NCI-H524 treated with DMSO at 0.1 percent for 48 hours (cell line): ENCODE measurements at places on chromosomes 7 and 10.

GRCh38 chr7:111638078-111638477 is 75.8 kb upstream of the IMMP2L start:
- DNase-seq = no peak

GRCh38 chr7:114279901-114280300 is 134.7 kb upstream of the FOXP2 start:
- no peak for DNase-seq

DNA sequence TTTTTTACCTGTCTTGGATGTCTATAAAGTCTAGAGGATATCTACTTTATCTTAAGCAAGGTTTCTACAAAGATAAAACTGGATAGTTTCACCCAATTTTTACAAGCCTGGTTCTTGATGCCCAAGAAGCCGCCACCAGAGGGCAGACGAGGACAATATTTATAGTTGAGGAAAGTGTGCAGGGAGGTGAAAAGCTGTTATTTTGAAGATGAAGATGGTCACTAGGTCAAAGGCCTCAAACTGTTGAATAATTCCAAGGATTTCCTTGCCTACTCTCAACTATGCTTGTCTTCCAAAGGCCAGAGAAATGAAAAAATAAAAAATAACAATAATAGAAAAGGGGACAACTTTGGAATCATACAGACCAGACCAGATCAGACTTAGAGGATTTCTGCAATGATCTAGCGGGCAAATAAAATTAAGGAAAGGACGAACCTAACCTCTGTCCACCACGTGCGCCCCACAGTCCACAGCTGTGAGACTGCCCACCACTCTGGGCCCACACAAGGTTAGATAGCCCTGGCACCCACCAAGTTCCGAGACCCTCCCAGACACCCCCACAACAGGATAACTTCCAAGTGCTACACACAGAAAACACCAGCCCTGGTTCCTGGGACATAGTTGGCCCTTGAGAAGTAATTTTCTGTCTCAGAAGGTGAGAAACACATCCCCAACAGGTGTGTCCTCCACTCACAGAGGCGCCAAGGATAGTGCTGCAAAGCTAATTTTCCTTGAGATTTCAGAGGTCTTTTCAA is 2.8 kb downstream of the PKD1L1 start:
- DNase-seq = no peak

DNA sequence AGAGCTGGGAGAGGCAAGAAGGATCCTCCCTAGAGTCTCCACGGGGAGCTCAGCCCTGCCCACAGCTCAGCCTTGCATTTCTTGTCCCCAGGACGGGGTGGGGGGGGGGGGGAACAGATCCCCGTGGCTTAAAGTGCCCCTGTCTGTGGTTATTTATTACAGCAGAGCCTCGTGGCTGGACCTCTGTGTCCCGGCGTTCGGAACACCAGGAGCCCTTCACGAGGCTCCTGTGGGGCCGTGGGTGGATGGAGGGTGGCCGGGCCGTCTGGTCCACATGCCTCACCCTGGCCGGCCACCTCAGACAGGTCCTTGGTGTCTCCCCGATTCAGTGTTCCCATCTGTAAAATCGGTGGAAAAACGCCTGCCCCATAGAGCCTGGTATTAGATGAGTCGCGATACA is 37.9 kb downstream of the FAM20C start:
- DNase-seq = no peak

DNA sequence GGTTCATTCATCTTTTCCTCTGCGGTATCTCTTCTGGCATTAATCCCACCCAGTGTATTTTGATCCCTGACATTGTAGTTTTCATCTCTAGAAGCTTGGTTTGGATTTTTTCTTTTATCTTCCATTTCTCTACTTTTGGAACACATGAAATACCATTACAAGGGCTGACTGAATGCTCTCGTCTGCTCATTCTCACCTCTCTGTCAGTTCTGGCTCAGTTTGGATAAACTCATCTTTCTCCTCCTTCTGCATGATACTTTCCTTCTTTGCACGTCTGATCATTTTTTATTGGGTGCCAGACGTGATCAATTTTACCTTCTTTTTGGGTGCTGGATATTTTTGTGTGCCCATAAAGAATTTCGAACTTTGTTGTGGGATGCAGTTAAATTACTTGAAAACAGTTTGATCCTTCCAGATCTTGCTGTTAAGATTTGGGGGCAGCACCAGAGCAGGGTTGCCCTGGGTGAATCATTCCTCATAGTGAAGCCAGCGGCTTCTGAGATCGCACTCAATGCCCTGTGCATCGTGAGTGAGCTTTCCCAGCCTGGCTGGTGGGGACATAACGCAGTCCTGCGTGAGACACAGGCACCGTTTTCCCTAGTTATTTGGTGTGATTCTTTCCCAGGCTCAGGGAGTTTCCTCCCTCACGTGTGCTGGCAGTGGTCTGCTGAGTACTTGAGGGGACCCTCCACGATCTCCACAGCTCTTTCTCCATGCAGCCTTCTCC is 53.8 kb downstream of the LHPP start:
- DNase-seq = no peak

- no peak for DNase-seq
These were observed 54.4 kb downstream of the SH3PXD2A start for GRCh38 chr10:103800789-103801540.

GRCh38 chr10:56012101-56012500 is 349.0 kb downstream of the ZWINT start:
- no peak for DNase-seq

- no peak for DNase-seq
These were observed 111.0 kb downstream of the LRRTM3 start for GRCh38 chr10:67036808-67037207.

DNA sequence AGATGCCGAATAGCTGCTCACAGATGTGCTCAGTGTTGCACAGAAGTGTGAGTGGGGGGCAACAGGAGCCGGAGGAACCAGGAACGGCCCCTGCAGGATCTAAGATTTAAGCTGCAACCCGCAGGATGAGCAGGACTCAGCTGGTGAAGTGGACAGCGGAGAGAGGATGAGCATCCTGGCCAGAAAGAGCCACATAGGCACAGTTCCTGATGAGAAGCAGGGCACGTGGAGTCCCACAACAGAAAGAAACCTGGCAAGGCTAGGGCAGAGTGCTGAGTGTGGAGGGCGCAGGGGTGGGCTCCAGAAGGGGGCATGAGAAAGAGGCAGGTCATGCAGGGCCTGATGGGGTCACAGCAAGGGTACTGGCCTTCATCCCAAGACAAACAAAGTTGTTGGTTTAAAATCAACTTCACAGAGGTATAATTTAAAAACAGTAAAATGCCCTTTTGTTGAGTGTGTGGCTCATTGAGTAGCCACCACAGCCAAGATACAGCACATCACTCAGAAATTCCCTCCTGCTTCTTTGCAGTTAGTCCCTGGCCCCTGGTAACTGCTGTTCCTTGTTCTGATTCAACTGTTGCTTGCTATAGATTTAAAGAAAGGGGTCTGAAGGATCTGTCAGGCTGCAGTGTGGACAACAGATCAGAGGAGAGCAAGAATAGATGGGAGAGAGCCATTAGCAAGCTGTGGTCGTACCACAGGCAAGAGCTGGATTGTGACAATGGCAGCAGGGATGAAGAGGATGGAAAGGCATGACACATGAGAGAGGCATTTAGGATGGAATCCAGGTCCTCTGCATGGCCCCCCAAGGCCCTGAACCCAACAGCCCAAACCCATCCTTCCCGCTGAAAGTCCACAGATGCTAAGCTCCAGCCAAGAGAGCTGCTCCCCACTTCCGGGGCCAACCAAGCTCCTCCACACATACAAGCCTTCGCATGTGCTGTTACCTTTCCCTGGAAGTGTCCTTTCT is 53.1 kb upstream of the OSBPL3 start:
- DNase-seq = no peak

DNA sequence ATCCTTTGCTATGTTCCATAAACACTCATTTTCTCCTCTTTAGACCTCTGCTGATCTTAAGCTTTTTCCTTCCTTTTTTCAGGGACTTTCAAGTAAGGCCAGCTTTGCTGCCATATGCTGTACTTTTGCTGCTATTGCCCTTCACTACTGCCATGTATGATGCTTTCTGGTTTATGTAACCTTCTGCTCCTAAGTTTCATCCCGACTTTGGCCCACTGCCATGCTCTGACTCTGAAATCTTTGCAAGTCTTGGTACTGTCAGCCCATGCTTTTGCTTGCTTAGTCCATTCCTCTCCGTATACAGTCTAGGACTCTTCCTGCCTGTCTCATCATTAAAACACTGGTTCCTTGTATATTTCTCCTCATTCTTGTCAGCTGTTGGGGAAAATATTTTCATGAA is 152.4 kb downstream of the RNF133 start:
- peak; percentile 12 for DNase-seq

- DNase-seq = peak; percentile 31
These were observed 69.3 kb downstream of the ETV1 start for GRCh38 chr7:13920053-13920697.

DNA sequence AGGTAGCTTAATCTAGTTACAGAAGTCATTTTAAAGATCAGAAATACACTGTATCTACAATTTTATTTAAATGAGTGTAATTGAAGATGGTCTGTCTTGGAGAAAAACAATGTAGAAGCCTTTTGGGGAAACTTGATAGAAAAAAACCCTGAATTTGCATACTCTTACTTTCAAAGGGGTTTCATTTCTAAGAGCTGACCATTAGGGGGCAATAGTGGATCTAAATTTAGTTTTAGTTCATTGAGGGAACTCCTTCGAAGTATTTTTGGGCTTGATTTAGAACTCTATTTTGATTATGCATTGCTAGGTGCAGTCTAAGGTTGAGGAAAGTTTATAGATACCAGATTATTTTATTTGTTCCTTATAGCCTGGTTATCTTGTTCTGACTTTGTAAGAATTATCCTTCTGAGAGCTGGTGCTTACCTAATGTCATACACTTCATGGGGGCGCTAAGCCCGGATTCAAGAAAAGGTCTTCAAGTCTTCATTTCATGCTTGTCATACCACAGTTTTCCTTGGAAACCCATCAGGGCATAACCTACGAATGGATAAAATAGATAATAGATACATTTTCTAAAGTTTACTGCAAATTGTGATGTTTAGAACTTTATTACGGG is 69.1 kb upstream of the MXI1 start:
- DNase-seq = peak; percentile 2

- DNase-seq = no peak
These were observed 3.2 kb downstream of the CYP3A7 start for GRCh38 chr7:99731638-99732374.

DNA sequence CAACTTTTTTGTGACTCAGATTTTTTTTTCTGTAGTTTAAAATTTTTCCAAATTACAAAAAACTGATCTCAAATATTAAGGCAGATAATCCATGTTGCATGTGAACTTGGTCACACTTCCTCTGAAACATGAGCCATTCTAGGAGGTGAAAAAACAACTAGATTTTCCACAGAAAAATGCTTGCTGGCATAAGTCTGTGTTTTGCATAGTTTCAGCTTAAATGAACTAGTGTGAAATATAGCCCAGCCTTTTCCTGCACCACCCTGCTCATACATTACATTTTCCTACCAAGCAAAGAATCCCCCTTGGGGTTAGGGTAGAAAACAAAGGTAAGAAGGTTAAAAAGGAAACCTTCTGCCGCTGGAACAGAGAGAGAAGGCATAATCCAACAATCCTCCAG is 48.2 kb downstream of the SLC25A13 start:
- DNase-seq = no peak

- DNase-seq = no peak
These were observed 215.5 kb downstream of the TCERG1L start for GRCh38 chr10:131096031-131096430.

- no peak for DNase-seq
These were observed 15.5 kb downstream of the CARD11 start for GRCh38 chr7:3028071-3028757.

DNA sequence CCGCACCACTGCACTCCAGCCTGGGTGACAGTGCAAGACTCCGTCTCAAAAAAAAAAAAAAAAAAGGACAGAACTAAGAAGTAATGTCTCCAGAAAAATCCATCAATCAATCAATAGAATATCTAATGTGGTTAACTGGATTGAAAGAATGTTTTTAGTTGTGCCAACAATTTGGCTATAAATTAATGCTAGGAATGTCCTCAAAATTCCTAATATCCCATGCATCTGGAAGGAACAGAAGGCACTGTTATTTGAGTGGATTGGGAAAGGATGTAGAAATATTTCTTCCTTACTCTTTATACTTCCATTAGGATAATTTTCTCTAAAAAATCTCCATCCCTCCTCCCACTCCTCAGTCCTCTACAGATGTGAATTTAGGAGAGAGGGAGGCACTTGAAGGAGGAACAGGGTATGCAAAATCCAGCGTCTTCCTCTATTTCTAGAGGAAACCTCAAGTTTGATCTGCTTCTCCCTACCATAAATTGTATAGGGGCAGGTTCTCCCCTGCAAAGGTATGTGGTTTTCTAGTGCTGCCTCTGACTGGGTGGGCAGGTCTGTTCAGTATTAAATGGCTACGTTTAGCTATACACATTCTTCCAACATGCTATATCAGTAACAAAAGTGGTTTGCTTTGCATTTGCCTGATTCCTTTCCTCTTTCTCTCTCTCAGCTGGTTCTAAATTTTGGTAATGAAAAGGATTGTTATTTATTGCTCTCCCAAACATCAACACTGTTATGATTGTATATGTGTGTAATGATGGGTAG is 54.1 kb downstream of the RNLS start:
- no peak for DNase-seq

DNA sequence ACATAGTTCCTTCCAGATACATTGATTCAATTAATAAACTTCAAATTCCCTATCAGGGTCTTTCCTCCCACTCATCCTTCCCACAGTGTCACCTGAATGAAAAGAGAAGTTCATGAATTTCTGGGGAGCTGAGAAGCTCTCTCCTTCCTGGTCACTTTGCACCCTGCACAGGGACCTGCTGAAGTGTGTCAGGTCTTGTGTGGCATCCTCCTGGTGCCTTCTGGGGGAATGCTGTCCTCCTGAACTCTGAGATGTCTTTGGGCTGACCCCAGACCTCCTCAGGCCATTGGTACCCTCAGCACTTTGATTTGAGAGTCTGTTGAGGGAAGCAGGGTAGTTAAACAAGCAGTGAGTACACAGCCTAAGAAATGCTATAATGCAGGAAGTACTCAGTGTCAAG is 39.5 kb upstream of the ITGA8 start:
- DNase-seq = no peak

GRCh38 chr7:54782829-54783228 is 23.8 kb upstream of the SEC61G start:
- DNase-seq = no peak

GRCh38 chr7:132755538-132756483 is 179.5 kb upstream of the PLXNA4 start:
- DNase-seq = no peak

DNA sequence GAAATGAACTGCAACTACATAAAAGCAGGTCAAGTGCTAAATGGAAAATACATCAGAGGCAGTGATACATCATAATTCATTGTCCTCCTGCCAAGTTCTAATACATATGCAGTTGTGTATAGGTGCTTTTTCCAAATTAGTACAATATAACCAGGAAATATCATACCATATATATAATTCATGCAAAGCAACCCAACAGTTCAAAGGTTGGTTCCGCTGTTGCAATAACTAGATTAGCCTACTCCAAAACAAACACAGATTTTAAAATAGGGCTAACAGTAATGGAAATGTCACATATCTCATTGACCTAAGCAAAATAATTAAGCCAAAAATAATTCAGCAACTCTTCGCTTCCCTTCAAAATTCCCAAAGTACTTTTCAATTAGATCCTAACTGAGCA is 88.9 kb upstream of the NEBL start:
- DNase-seq = no peak

- no peak for DNase-seq
These were observed 202.7 kb downstream of the FAM107B start for GRCh38 chr10:14571866-14572507.

- DNase-seq = no peak
These were observed 119.0 kb downstream of the VWC2 start for GRCh38 chr7:49892481-49892880.
